ENCODE measurements at places on chromosomes 3 and 15. TPM values are rescaled to one million over a fixed set of nuclear protein-coding genes. Genes with fewer than 3 reads are reported as not detected.

The NKIRAS1 gene
- total RNA-seq = 21.7 TPM

The CAPN7 gene
- 60.7 TPM for total RNA-seq

The LTF gene
- total RNA-seq = not detected

The SPTBN5 gene
- 0.73 TPM for total RNA-seq

The TM4SF18 gene
- total RNA-seq = 0.32 TPM

The GNAT1 gene
- total RNA-seq = not detected

The GABRB3 gene
- 0.85 TPM for total RNA-seq

The CCK gene
- 3.8 TPM for total RNA-seq

The CYP8B1 gene
- not detected for total RNA-seq

The SCAANT1 gene
- not detected for total RNA-seq

The FAM3D gene
- total RNA-seq = not detected

The PTX3 gene
- 515 TPM for total RNA-seq

The PRR23B gene
- not detected for total RNA-seq

The AGBL1 gene
- not detected for total RNA-seq

The PCYT1A gene
- total RNA-seq = 144 TPM

The COMMD4 gene
- total RNA-seq = 56.5 TPM

The CPLX3 gene
- total RNA-seq = not detected

The FSTL1 gene
- total RNA-seq = 1,778 TPM

The SPRED1 gene
- total RNA-seq = 106 TPM

Data from hair follicle dermal papilla cell (primary cell).